ENCODE measurements at places on chromosomes 16 and 17. TPM values are rescaled to one million over a fixed set of nuclear protein-coding genes. Genes with fewer than 3 reads are reported as not detected.

The FBXL16 gene
- 3.7 TPM for total RNA-seq

The TERB1 gene
- 0.31 TPM for total RNA-seq

The QPRT gene
- total RNA-seq = 4.4 TPM

The SRCIN1 gene
- total RNA-seq = 24.5 TPM

The IRF8 gene
- total RNA-seq = 9.8 TPM

The SOCS3 gene
- total RNA-seq = 8.3 TPM

The LPO gene
- not detected for total RNA-seq

The TNFRSF13B gene
- total RNA-seq = not detected

The CCDC144A gene
- total RNA-seq = 4.4 TPM

The DPEP2 gene
- total RNA-seq = not detected

The SLC52A1 gene
- total RNA-seq = not detected

The FBF1 gene
- total RNA-seq = 10.1 TPM

The SKAP1 gene
- 0.62 TPM for total RNA-seq

The ACBD4 gene
- 3.0 TPM for total RNA-seq

All from occipital lobe (tissue), 3 donors.